ENCODE measurements at places on chromosomes 3 and 15.

GRCh38 chr3:172564499-172564898, 41.3 kb upstream of the TNFSF10 start:
- no peak for DNase-seq

- DNase-seq = no peak
These were observed 222.8 kb upstream of the TBL1XR1 start for GRCh38 chr3:177419904-177420601.

- DNase-seq = no peak
These were observed 28.5 kb downstream of the DNAJC13 start for GRCh38 chr3:132445817-132446216.

- DNase-seq = no peak
These were observed 69.9 kb downstream of the TBC1D5 start for GRCh38 chr3:17672506-17672905.

DNA sequence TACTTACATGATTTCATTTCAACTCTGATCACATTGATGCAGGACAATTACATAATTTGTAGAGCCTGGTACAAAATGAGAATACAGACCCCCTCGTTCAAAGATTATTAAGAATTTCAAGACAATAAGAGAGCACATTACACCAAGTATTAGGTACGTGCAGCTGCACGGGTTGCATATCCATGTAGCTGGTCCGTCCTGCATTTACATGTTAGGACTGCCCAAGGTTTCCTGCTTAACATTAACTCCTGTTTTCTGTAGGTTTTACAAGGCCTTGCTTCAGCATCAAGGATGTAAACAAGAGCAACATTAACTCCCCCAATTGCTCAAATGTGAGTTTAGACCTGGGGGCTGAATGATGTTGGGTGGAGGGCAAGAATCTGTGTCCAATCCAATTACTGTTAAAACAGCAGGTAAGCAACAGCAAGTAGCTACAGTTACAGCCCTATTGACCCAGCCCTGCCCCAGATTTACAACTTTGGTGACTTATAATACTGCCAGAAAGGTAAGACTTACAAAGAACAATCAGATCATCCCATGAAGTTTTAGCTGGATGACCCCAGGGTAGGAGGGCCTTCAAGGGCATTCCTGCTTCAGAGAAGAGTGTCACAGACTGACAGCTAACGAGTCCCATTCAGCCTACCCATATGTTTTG, 127.4 kb upstream of the PPP2R3A start:
- no peak for DNase-seq

GRCh38 chr3:158108445-158108985, 1.4 kb upstream of the RSRC1 start:
- DNase-seq = no peak

- no peak for DNase-seq
These were observed 68.6 kb upstream of the FAM174B start for GRCh38 chr15:92724144-92724543.

DNA sequence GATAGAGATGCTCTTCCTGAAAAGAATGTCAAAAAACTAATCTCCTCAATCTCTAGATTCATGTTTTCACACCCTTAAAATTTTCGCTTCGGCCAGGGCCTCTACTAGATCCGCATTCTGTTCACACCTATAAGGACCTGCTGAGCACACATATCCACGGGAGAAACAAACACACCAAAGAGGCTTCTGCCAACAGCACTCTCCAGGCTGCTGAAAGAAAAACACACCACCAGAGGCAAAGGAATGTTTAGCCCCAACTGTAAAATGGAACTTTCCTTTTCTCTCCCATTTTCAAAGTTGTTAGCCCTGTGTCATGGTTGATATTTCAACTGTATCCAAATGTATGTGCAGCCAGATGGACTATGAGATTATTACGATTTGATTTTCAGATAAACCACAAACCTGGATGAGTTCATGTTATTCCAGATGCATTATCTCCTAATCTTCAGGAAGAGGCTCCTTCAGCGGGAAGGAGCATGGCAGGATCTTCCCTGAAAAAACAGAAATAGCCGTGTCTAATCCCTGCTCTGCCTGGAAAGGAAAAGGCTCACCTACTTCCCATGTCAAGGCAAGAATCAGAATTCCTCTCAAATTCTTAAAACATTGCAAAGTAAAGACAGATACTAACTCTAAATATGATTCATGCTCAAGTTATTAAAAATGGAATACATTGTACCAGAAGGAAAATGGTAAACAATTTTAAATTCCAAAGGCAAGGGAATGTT, 442.7 kb upstream of the NR2F2 start:
- no peak for DNase-seq

GRCh38 chr3:189353988-189354889, 182.5 kb downstream of the TPRG1 start:
- DNase-seq = no peak

- no peak for DNase-seq
These were observed 61.9 kb downstream of the WHAMM start for GRCh38 chr15:82871358-82871757.

- no peak for DNase-seq
These were observed 178.6 kb upstream of the CCDC54 start for GRCh38 chr3:107198581-107199181.

GRCh38 chr15:86691091-86691663, 611.5 kb downstream of the AGBL1 start:
- no peak for DNase-seq

GRCh38 chr3:52796411-52796810, 1.8 kb downstream of the ITIH3 start:
- DNase-seq = no peak

DNA sequence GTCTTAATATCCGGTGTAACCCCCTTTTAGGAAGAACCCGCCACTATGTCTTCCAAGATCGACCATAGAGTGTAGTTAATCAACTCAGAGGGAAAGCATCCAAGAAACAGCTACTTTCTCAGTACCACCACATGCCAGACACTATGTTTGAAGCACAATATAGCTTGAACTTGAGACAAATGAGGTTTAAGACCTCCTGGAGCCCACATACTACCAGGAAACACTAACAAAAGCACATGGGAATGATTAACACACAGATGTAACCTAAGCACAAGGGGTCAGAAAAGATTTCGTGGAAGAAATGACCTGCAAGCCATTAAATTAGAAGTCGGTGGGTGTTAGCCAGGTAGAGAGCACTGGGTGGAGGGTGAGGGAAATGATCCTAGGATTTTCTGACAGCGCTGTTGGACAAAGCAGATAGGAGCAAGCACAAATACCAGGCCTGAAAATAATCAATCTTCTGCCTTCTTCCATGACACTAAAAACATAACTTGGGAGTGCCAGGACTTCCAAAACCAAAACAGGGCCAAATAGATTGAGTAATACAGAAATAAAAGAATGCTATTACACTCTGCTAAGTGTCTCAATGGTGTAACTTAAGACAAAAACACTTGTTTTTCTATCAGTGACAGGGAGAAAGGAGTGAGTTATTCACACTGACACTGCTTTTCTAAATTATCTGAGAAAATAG, 213.7 kb downstream of the FOXP1 start:
- DNase-seq = no peak

GRCh38 chr3:170651260-170651845, 65.5 kb upstream of the SLC7A14 start:
- DNase-seq = no peak

DNA sequence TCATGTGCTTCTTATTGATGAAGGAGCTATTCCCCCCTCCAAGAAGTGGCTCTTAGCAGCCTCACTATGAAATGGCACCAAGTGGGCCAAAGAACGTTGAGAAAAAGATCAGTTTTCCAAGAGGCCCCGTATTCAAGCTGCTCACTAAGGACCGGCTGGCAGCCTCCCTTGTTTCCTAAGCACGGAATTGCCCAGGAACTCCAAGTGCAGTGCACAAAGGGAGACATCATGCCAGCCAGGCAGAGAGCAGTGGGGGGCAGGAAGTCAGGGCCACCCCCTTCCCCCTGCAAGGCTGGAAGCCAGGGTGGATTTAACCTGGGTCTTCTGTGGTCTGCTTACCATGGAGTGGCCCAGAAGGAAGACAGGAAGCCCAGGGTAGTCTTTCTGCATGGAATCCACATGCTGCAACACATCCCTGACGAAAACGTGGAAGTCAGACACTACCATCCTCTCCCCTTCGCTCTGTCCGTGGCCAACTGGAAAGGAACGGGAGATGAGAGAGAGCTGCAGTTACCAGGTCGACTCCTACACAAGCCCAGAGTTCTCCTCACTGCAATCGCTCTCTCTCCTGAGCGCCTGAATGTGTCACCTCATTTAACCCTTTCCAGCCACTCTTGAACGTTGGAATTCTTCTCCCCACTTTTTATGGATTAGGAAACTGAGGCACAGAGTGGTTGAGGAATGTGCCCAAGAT, 49.5 kb downstream of the ABTB1 start:
- DNase-seq = no peak

DNA sequence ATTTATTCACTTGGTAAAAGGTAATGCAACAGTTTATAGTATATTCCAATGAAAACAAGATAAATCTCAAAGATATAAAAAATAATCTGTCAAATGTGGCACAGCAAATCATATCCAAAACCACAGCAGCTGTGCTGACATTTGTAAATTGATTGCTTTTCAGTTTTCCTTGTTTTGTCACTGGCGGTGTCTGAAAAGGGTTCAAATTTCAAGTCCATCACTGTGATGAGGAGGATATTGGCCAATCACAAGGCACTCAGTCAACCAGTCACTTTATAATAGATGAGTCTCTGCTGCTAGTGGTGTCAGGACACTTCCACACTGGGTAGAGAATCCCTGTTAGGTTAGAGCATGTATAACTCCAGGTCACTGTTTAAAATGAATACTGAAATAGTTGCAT, 154.8 kb downstream of the SLC9A9 start:
- DNase-seq = no peak

DNA sequence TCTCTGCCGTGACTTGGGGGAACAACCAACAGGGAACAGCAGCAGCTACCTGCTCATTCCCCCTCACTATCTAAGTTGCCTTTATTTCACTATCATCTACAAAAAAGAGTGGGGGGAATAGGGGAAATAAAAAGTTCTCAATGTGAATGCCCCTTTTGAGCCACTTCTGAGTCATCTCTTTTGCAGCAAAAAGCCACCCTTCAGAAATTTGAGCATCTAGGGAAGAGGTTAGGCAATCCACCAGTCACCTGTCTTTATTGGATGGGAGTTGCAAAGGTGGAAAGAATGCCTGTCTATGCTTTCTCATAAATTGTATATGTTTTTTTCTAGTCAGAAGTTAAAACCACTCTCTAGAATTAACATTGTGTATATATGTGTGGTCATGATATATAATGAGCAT, 41.1 kb downstream of the GPD1L start:
- DNase-seq = no peak

- no peak for DNase-seq
These were observed 46.8 kb downstream of the PXYLP1 start for GRCh38 chr3:141278196-141279076.

GRCh38 chr3:73784686-73785392, 160.1 kb upstream of the PDZRN3 start:
- DNase-seq = no peak

GRCh38 chr3:122314228-122314876, 10.7 kb upstream of the CSTA start:
- no peak for DNase-seq

Data from iPS DF 6.9 (cell line).